ENCODE measurements at places on chromosomes 7 and 10.
A peak's percentile ranks its signal among the peaks of the same experiment; 100 is the strongest.

- DNase-seq, result no peak
Observed at GRCh38 chr10:20624642-20625041, 272.5 kb downstream of the NEBL start.

- DNase-seq, result no peak
Observed at GRCh38 chr7:3762146-3762831, 461.2 kb downstream of the SDK1 start.

- DNase-seq, result no peak
Observed at GRCh38 chr10:62661143-62661542, 143.4 kb upstream of the ADO start.

- no peak for DNase-seq
Observed at GRCh38 chr7:3087243-3087755, 43.6 kb upstream of the CARD11 start.

DNA sequence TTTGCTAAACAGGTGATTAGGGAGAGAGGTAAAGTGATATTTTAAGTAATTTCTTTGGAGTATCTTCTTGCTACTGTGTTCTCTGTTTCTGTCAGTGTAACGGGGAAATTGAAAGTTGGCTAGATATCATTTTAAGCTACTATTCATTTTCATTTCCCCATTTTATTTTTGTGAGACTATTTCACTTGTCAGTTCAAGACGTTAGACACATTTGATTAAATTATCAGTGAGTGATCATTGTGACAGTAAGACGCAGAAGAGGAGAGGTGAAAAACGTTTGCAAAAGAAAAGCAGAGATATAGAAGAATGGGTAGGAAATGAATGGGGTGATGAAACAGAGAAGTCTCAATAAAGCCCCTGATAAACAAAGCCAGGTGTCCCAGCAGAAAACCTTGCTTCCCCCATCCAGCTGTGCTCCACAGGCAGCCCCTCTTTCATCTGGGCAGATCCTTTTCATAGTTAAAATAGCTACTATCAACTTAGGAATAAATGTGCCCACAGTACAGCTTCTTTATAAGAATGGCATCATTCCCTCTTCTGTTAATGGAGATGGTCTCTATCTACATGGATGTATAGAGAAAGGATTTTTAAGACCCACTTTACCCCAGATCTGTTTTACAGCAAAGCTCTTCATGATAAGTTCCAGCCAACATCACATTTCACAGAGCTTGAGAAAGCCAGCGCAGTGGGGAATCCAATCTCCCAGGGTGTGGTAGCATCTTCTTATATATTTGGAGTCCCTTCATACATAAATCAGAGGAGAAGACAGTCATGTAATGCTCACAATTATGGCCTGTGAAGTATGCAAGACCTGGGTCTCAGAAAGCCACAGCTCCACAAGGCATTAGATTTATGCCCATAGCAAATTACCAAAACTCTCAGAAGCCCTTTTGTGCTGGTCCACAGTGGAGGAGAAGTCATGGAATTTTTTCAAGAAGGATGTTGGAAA lies 138.1 kb upstream of the ITGB1 start:
- no peak for DNase-seq

DNA sequence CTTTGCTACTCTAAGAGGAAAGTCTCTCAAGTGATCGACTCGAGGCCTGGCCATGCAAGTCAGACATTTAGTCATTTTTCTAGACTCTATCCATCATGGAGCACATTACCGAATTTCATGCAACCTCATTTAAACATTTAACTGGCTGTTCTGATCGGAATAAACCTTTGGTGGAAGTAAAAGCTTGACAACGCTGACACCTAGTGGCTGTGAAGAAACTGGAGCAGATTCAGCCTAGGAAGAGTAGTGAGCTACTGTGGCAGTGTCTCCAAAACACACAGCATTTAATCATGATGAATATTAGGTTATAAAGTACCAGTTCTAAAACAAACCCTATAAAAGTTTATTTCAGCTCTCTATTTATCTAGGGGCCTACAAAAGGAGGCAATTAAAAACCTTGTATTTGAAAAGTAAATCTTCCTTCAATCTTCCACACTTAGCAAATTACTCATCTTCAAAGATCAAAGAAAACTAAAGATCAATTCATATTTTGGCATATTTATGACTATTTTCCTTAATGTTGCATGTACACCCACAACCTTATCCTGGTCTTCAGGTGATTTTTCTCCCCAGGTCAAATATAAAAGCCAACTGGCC lies 175.0 kb downstream of the CTNNA3 start:
- DNase-seq, result peak; percentile 27

- no peak for DNase-seq
Observed at GRCh38 chr7:71454981-71455380, 323.0 kb downstream of the GALNT17 start.

DNA sequence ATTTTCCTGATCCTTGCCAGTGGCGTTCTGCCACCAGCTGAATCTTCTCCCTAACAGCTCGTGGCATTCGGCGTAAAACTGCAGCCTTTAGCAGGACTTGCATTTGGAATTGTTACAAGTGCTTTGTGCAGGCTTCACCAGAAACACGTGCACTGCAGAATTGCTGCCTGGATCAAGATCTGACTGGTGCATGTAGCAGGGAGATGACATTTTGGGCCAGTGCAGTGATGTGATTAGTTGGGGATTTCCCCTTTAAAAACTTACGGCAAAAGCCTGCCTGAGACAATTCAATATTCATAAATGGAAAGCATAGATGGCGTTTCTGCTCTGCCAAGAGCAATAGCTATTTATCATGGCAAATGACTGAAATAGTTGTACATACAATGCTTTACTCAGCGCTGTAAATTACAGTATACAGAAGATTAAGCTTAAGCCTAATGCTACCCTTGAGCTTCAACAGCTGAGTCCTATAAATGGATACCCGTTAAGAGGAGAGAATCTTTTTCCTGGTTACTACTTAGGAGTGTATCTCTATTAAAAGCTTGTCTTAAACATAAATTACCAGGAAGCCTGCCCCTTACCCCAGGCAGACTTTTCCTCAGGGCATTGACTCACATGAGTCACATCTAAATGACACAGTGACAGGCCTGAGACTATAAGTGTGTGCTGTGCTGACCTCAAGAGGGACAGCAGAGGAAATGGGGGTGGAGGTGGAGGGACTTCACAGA lies 106.3 kb downstream of the ATXN7L1 start:
- DNase-seq, result no peak

DNA sequence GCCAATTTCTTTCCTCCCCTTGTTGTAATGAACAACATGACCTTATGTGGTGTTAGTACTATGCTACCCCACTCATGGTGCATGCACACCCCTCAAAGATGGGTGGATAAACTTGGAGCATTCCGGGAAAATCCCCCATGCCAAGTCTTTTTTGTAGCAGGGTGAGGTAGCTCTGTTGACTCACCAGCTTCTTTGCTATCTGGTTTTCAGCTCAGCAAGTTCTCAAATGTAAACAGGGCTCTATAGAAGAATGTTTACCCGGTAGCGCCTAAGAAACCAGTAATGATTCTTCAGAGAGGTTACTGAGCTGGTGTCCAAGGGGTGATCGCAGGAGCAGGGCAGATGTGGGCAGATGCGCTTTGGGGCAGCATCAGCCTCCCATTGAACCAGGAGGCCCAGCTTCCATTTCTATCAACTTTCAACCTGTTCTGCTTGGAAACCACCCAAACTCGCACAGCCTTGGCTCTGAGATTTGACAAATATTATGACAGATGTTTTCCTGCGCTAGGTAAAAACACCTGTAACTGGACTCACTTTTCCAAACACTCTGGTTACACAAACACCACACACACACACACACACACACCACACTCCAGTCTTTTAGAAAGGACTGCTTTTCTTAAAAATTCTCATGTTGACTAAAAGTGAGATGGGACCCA lies 87.8 kb downstream of the ZRANB1 start:
- no peak for DNase-seq

DNA sequence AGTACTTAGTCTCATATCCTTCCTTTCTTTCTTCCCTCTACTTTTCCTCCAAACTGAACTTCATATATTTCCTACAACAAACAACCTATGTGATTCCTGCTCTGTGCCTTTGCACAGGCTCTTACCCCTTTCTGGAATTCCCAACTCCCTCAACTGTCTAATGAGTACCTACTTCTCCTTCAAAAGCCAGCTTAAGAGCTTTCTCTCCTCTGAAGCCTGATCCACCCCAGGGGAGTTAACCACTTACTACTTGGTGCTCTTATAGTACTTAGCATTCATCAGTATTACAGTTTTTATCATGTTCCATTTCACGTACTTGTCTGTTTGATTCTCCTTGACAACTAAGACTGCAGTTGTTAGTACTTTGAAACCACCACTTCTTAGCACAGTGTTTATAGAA lies 246.1 kb downstream of the LRRTM3 start:
- no peak for DNase-seq

DNA sequence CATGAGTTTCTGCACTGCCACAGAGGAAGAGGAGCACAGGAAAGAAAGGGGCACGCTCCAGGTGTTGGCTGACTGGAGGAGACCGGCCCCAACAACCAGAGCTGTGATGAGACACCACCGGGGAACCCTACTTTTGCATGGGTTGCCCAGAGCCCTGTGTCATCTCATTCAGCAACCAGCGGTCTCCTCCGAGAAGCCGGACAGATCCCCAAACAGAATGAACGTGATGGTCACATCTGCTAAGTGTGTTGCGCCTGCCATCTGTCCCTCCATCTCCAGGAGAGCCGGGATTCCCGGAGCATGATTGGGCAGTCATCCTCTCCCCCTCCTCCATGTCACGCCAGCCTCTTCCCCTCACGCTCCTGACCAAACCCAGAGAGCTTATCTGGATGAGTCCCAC lies 22.9 kb downstream of the PARP12 start:
- DNase-seq, result no peak

DNA sequence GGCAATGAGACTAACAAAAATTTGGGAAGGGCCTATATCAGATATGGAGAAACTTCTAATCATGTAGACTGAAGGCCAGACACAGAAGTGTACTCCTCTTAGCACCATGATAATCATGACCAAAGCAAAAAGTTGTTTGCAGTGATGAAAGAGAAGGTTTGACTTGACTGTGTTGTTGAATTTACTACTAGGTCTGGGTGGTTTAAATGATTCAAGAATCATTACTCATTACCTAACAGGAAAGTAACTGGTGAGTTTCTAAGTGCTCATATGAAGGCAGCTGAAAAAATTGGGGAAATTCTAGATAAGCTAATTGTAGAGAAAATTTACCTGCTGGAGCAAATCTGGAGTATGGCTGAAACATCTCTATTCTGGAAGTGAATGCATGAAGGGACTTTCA lies 451.5 kb upstream of the SORCS1 start:
- no peak for DNase-seq

- DNase-seq, result peak; percentile 22
Observed at GRCh38 chr10:25068152-25069058, 52.0 kb downstream of the THNSL1 start.

DNA sequence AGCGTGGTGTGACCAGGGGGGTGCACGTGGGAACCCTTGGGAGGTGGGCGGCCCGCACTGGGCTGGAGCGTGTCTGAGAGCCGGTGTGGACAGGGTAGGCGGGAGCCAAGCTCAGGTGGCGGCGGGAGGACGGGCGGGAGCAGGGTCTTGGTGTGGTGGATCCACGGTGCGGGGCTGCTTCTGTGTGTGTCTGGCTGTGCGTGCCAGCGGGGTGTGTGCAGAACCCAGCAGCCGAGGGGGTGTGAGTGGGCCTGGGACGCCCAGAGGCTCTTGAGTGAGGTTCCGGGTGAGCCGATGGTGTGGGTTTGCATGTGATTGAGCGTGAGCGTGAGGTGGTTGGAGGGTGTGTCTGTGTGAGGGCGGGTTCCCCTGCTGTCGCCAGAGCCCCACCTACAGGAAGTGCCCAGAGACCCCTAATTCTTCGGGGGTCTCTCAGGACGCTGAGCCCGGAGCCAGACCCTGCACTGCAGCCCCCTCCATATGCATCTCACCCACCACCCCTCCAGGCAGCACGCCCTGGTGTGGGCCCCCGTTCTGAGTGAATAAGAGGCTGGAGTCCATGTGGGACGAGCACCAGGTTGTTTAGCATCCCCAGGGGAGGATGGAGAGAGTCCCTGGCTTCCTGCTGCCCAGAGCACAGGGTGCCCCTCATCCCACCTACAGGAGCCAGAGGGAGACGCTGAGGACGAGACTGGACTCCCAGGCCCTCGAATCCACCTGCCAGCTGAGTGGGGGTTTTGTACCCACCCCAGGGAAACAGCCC lies 78.2 kb downstream of the ELFN1 start:
- DNase-seq, result no peak

DNA sequence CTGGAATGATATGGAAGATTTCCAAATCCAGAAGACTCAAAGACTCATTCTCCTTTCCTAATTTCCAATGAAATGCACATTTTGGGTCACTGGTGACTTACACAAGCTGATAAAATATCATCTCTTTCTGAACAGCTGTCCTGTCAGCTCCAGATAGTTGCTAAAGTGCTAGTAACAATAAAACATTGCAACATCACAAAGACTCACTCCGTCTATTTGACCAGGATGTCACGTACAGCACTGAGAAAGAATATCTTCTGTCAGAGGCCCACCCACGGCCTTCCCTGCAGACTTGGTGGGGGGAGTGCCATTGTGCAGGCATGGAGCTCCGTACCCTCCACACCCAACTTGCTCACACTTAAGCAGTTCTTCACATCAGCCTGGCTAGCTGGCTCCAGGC lies 78.9 kb upstream of the EGR2 start:
- no peak for DNase-seq

- no peak for DNase-seq
Observed at GRCh38 chr10:123913688-123914268, 22.2 kb upstream of the CPXM2 start.

DNA sequence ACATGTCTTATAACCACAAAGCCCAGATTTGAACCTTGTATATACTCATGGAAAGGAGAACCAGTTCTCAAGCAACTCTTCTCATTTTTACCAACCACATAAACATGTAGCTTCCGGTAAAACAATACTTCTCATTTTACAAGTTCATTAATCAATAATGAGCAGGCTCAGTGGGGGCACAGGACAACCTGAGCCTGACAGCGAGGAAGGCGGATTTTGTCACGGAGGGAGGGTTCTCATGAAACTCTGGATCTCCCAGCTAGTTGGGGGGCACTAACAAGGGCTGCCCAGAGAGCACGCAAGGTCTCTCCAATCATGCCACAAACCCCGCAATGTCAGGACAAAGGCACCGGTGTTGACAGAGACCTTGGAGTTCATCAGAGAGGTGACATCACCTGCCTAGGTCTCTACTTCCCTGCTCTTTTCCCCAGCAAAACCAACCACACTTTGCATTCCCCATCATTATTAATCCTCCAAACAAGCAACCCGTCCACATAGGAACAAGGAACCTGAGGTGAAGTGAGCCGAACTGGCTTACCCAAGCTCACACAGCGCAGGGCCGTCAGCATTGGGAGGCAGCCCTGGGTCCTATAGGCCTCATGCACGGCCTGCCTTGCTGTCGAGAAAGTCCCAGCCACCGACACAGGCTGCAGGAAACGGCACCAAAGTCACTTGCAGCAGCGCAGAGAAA lies 192.1 kb upstream of the KLF14 start:
- no peak for DNase-seq

- no peak for DNase-seq
Observed at GRCh38 chr7:94425546-94425945, 30.9 kb downstream of the COL1A2 start.

- DNase-seq, result no peak
Observed at GRCh38 chr10:73862011-73862410, 12.3 kb downstream of the CAMK2G start.

Data from iPS DF 6.9 (cell line).